ENCODE measurements at places on chromosomes 3 and 15.

DNA sequence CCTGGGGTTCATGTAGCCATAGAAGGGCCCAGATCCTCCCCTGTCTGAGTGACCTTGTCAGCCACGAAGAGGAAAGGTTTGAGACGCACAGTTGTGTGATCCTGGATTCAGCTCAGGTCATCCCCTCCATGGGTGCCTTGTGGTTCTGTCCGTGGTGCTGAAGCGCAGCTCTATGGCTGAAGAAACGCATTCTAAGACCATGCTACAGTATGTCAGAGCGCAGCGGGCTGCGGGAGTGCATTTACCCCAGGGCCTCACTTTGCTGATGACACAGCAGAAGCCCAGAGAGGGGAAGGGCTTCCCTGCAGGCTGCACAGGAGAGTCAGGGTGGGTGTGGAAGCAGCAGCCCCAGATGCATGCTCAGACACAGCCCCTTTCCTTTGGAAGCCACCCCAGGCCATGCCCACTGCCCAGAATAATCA lies 68.8 kb upstream of the IQSEC1 start:
- DNase-seq, result no peak

- DNase-seq, result no peak
Measured at GRCh38 chr3:43872901-43873300, 182.2 kb downstream of the ABHD5 start.

DNA sequence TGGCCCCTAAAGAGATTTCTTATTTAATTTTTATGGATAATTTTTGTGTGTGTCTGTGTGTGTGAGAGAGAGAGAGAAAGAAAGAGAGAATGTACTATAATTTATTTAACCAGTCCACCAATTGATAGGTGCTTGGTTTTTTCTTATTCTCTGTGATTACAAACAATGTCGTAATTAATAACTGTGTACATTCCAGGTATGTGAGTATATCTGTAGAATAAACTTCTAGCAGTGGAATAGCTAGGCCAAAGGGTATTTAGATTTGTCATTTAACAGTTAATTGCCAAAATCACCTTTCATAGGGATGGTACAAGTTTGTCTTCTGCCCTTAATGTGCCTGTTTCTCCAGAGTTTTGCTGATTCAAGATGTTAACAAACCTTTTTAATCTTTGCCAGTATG lies 35.3 kb downstream of the FOXL2 start:
- no peak for DNase-seq

- no peak for DNase-seq
Measured at GRCh38 chr15:57500979-57501576, 90.6 kb upstream of the MYZAP start.

DNA sequence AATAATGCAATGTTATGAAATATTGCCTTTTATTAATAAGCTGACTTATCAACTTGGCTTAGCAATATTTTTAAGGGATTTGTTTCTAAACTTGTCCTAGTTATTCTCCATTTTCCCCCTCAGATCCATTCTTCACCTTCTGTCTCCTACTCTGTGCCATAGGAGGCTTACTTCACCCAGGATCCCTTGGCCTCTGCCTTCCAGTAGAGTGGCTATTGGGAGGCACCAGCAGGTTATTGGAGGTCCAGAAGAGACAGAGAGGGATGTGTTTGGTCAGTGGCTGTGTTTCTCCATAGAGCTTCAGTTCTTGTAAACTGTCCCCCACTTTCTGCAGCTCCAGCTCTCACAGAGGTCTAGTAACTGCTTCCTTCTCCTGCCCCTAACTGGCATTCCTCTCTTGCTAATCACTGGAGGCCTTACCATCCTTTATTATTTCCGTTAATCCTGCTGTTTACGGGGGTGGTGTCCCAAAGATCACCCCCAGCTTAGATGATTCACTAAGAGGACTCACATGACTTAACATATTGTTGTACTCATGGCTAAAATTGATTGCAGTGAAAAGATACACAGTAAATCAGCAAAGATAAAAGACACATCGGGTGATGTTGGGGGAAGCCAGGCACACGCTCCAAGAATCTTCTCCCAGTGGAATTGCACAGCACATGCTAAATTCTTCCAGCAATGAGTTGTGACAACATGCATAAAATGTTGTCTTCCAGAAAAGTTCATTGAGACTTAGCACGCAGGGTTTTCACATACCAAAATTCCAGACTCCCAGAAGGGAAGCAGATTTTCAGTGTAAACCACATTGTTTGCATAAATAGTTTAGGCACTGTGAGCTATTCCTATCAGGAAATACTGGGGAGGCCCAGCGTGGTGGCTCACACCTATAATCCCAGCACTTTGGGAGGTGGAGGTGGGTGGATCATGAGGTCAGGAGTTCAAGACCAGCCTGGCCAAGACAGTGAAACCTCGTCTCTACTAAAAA lies 67.5 kb downstream of the RPL22L1 start:
- no peak for DNase-seq

DNA sequence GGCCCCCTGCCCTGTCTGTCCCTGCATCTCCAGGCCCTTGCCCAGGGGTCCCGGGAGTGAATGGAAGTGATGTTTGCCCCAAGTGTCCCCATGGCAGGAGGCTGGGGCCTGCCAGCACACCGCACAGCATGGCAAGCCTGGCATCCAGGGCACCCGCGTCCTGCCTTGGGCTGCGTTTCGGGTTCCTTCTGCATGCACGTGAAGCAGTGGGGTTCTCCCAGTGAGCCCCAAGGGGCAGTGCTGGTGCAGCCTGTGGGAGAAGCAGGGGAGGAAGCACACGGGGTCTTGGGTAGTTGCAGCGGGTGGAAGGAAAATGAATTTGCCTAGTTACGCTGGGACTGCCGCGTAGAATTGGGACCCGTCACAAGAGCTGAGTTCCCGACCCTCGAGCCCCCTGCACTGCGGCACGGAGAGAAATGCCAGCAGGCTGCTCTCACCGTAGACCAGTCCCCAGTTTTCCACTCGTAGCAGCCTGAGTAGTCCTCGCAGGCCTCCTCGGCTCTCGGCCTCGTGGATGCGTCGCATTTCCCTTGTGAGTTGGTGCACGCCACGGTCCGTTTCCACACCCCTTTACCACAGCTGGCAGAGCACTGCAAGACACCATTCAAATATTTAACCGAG lies 259.5 kb upstream of the LYSMD4 start:
- no peak for DNase-seq

GRCh38 chr3:171824116-171824515 lies 13.8 kb upstream of the PLD1 start:
- no peak for DNase-seq

DNA sequence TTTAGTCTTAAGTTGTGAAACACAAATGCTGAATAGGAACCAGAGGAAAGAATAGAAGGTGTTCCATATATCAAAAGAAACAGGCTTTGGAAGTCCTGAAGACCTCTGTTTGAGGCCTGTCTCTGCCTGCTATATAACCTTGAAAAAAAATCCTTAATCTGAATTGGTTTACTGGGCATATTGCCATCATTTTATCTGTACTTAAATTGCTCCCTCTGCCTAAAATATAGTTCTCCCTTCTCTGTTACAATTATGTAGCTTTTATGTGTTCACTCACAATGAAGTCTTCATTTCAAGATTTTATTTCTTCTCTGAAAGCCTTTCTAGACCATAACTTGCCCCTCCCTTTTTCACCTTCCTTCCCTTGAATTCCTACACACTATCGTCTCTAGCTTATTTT lies 21.2 kb downstream of the ARL13B start:
- DNase-seq, result no peak

DNA sequence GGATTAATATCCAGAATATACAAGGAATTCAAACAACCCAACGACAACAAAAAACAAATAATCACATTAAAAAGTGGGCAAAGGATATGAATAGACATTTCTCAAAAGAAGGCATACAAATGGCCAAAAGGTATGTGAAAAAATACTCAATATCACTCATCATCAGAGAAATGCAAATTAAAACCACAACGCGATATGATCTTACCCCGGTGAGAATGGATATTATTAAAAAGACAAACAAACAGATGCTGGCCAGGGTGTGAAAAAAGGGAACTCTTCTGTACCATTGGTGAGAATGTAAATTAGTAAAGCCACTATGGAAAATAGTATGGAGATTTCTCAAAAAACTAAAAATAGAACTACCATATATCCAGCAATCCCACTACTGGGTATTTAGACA lies 43.5 kb upstream of the MEF2A start:
- no peak for DNase-seq
